ENCODE measurements at places on chromosomes 3 and 15.

DNA sequence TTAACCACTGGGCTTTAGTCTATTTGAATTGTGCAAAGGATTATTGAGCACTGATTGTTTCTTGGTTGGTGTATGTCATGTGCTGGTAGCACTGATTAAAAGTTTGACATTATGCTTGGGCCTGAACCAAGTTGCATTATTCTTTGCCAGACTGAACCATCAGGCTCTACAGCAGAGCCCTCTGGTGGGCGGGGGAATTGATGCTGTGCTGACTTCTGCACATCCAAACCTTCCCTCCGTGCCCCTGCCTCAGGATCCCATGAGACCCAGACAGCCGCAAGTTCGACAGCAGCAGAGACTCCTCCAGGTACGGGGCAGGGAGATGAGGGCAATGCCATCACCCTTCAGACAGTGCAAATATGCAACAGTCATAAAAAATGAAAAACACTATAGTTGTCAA is 28.4 kb upstream of the P2RY12 start:
- no peak for DNase-seq

DNA sequence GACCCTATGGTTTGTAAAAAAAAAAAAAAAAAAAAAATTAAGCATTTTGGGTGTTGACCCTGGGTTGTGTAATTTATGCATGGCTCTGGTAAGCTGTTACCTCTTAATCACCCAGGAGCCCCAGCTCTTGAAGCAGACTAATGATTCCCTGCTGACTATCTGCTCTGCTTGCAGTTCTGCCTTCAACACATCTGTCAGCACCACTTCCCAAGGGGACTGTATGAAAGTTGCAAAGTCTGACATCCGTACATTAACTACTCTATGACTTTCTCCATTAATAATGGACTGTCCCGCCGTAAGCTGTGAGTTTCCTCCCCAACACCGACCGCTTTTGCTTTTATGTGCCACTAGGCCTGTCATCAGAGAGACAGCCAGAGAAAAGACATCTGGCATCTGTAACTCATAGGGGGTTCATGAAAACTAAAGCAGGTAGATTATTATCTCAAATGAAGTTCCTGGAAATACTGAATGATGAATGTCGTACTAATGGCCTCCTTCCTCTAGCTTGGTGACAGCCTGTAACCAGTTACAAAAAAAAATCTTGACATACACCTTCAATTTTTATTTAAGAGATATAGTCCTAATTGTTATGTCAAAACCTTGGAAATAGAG is 271.5 kb downstream of the IL5RA start:
- no peak for DNase-seq

- DNase-seq: no peak
Observed at GRCh38 chr15:101397521-101398003, 91.9 kb downstream of the PCSK6 start.

DNA sequence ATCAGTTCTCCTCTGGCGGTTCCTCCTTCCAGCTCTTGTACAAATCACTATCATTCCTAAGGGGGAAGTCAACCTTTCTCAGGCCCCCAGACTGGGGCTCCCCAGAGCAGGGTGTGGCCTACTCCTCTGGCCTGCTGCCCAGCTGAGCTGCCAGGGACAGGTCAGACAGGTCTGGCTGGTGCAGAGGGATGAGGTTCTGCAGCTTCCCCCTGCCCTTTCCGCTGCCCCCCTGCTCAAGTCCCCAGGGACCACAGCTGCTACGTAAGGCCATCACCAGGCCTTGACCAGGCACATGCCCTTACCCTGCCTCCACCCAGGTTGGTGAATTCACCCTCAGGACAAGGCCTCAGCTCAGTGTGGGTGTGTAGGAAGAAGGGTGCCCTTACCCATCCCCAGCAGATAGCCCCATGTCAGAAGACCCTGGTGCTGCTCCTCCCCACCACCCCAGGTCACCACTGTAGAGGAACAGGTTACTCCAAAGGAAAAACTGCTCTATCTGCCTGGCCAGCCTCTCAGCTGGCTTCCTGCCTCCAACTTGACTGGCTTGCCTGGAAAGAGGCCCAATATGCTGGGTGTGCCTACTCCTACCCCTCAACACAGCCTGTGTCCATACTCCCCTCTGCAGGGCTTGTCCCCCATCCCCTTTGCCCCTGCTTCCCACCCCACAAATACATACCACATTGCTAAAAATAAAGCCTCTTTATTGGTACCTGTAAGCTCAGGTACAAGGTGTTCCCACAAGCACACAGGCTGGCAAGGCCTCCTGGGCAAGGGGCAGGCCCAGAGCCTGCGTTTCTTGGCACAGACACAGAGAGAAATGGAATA is 12.0 kb downstream of the CSRNP1 start:
- DNase-seq: peak; percentile 17

DNA sequence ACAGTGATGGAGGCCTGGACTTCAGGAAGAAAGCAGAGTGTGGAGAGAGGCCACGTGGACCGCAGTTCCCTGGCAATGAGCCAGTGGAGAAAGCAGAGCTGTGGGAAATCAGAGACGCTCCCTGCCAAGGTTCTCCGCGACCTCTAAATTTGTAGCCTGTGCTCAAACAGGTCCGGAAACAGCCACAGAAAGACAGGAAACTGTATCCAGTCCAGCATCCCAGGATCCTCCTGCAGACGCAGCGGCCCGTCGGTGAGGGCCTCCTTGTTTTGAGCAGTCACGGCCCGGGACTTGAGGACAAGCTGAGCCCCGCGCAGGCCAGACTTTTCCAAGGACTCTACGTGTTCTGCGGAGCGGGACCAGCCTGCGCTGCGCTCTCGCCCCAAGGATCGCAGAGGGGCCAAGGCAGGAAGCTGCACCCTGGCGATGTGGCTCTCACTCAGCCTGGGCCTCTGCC is 22.3 kb downstream of the RPSA start:
- DNase-seq: no peak

- no peak for DNase-seq
Observed at GRCh38 chr15:58770519-58770856, 614 bp upstream of the MINDY2 start.

DNA sequence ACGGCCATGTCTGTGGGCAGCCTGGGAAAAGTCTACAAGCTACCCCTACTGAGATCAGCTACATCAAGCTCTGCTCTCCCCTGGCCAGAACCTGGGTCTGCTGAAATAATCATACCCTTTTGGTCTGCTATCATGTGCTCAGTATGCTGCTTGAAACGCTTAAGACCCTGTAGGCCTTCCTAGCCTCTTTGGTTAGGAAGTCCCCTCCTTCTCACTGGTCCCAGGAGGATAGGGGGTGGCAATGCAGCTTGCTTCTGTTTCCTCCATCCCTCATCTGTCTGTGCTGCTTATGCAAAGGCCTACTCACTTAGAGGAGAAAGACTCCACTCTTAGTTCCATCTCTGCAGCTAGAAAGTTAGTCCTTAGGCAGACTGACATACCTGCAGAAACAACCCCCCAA is 118.2 kb upstream of the RASGRP1 start:
- no peak for DNase-seq

GRCh38 chr3:195189821-195190220 is 81.1 kb downstream of the XXYLT1 start:
- DNase-seq: no peak

GRCh38 chr3:39106281-39106811 is 1.1 kb downstream of the GORASP1 start:
- no peak for DNase-seq

- DNase-seq: no peak
Observed at GRCh38 chr3:117052395-117052794, 342.8 kb downstream of the TUSC7 start.

DNA sequence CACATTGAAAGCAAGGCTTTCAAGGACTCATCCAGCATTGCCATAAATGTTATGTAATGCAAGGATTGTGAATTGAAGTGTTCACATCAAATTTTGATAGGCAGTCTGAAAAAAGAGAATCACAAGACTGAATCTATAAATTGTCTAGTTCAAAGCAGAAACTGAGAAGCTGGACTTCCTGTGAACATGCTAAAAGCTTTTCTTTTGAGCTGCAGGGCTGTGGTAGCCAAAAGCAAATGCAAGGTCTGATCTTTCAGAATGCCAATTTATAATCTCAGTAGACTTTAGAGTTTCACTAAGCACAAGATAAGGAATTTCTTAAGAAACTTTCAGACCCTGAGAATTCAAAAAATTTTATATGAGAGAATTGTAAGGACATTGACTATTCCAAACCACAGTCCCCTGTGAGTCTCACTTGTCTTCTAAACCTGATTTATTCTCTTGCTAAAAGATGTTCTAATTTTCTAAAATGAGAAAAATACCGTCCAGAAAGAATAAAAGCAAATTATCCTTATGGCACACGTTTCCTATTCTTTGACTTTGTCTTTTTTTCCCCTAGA is 1700.3 kb downstream of the OTOL1 start:
- DNase-seq: no peak

DNA sequence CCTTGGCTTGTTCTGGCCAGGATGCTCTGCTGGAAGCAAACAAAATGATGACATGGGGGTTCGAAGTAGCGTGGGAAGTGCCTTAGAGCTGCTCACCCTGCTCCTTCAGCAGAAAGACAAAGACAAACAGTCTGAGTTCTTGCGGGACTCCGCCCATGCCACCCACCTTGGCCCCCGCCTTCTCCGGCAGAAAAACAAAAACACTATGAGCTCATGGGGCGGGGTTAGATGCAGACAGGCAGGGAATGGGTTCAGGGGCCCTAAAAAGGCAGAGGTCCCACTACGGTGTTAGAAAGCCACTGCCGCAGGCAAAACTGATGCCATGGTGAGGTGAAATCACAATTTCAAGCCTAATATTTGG is 9.7 kb upstream of the NCKIPSD start:
- no peak for DNase-seq
